Astrocyte of the cerebellum (primary cell): ENCODE measurements at places on chromosomes 2 and 18.

DNA sequence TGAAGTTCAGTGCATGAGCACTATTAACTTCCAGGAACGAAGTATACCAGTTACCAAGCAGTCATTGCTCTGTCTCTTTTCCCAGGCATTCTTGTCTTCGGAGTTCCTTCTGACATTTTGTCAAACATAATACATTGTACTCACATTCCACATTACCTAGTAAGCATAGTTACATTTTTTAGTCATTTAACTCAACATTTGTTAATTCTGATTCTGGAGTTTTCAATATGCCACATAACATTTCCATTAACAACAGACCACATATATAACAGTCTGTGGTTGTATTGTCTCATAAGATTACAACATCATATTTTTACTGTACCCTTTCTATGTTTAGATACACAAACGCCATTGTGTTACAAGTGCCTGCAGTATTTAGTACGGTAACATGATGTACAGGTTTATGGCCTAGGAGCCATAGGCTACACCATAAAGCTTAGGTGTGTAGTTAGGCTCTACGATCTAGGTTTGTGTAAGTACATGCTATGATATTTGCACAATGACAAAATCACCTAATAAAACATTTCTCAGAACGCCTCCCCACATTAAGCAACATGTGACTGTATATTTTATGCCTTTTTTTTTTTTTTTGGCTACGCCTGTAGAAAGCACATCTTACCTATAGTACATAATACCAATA, 187.1 kb downstream of the DYM start:
- DNase-seq: no peak

DNA sequence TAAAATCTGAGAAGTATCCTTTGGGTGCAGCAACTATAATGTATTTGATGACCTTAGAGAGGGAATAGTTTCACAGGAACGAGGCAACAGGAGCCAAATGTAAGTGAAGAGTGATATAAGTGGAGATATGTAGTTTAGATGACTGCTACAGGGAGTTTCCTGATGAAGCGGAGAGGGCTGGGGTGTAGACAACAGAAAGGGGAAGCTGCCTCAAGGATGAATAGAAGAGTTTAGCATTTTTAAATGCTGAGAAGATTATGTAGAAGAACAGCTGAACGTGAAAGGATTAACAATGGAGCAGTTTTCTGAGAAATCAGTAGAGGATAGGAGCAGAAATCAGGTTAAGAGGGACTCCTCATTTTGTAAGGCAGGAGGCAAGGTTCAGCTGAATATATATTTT, 133.3 kb downstream of the LCLAT1 start:
- no peak for DNase-seq

DNA sequence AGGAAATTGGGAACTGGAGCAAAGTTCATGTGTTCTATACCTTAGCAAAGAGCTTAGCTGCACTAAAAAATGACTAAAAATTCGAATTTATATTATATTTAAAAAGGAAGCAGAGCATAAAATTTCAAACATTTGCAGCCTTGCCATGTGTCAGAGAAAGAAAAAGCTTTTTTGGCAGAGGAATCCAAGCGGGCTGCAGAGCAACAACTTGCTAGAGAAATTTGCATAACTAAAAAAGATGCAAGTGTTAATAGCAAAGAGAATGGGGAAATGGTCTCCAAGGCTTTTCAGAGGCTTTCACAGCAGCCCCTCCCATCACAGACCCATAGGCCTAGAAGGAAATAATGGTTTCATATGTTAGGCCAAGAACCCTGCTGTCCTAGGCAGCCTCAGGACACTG, 1315.9 kb downstream of the DSC3 start:
- no peak for DNase-seq

DNA sequence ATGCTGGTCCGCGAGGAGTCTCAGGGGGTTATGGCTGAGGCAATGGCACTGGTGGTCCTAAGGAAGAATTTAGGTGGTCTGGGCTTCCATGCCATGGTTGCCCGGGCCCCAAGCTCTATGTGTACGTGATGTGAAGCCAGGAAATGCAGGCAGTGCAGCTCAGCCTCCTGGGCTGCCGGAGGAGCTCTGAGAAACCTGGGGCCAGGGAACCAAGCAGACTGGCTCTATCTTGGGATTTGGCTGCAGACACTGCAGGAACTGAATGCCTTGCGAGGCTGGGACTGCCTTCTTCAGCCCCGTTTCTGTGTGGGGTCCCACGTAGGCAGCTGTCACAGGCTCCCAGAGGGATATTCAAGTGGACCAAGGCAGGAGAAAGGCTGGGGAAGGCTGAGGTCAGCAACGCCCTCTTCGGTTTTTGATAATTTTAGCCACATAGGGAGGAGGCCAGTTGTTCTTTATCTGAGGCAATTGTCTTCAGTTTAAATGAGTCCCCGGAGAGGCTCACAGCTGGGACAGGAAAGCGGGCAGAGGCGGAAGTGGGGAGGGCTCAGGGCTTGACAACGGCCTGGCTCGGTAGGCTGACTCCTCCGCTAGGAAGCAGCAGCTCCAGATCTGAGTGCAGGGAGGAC, 77.7 kb downstream of the RHOB start:
- DNase-seq: no peak

DNA sequence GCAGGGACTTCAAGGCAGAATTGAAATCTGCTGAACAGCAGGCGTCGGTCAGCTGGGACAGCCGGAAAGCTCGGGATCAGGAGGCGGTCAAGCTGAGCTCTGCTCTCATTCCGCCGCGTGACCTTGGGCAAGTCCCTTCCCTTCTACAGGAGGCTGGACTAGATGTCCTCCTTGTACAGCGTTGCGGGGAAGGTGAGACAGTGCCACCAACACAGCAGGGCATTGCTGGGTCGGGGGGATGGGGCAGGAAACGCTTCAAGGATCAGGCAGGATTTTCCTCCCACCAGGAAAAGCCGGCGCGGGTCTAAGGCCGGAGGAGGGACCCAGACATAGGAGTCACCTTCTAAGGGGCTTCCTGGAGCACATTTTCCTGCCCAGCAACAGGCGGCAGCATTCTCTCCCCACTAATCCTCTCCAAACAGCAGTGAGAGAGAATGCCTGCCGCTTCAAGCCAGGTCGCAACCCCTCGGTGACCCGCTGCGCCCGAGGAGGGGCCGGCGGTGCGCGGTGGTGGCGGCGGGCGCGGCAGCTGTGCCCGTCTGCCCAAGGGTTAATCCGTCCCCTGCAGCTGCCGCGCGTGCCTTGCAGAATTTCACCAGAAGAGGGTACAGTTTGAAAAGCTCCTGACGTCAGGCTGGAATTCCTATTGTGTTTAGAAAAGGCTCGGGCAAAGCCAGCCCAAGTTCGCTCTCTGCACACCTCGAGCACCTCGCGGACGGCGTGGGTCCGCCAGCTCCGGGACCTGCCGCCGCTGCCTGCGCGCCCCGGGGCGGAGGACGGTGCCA, at the start of gene KCNF1:
Gene KCNF1, plus strand, starts transcription at position 644 of the 785 bp plus-strand sequence. CDS start 493 bp downstream, outside the sequence.
- peak; percentile 35 for DNase-seq

DNA sequence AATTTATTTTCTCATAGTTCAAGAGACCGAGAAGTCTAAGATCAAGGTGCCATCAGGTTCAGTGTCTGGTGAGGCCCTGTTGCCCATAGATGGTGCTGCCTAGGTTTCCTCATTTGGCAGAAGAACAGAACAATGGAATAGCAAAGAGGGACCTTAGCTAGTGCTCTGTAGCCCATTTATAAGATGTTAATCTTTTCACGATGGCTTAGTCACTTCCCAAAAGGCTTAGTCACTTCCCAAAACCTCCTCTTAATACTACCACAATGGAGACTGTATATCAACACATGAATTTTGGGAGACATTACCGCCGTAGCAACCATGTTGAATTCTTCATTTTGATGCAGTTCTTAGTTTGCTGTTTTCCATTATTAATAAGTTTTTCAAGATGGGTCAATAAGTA, 246.3 kb upstream of the NRP2 start:
- DNase-seq: no peak

DNA sequence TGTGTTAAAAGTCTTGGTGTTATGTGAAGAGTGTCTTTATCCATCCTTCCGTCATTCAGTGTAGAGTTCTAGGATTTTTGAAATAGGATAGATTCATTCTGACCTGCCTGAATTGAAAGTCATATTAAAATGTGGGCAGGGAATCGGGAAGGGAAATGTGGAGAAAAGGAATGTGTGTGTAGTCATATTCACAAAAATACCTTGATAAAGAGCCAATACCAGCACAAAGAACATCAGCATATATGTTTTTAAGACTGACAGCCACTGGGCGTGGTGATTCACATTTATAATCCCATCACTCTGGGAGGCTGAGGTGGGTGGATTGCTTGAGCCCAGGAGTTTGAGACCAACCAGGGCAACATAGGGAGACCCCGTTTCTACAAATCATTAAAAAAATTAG, 188.1 kb downstream of the CAMKMT start:
- no peak for DNase-seq

DNA sequence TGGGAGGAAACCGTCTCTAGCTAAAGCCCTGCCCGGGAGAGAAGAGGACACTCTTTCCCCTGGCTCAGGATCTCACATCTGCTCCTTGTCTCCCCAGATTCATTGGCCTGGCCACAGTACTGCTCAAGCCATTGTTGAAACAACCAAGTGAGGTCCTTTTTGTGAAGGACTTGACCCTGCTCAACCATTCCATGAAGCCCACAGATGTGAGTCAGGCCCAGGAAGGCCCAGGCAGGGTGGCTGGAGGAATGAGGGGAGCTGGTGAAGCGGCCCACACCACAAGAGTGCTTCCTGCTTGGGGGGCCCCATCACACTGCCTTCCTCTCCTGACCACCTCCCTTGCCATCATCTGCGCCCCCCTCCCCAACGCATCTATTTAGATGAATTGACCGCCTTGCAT, 5.1 kb downstream of the FER1L5 start:
- no peak for DNase-seq

DNA sequence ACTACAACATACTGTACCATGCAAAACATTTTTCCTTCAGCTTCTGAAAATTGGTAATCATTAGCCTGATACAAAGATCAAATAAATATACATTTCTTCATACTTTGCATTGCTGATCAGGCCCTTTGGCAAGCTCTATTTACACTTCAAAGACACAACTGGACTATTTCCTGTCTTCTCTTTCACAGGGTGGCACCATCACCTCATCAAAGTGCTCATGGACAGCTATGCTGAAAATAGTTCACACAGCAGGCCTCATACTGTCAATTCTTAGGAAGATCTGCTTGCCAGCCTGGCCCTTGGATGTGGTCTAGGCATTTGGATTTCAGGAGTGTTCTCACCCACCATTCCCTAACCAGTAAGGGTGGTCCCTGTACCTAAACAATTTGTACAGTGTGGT, 33.9 kb downstream of the FBXO15 start:
- no peak for DNase-seq
